ENCODE measurements at places on chromosomes 7 and 10.

GRCh38 chr7:108128514-108128913 is 1.6 kb downstream of the LAMB4 start:
- DNase-seq, result no peak

- DNase-seq, result no peak
Observed at GRCh38 chr10:18561861-18562551, 89.4 kb downstream of the NSUN6 start.

DNA sequence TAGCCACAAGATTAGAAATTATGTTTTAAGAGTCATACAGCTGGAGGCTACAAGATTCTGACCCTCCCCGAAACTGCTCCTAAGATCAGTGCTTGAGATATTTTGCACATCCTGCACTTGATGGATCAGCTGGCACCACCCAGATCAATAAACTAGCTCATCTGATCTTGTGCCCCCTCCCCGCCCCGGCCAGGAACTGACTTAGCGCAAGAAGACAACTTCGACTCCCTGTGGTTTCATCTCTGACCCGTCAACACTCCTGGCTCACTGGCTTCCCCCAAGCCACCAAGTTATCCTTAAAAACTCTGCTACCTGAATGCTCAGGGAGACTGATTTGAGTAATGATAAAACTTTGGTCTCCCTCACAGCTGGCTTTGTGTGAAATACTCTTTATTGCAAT is 73.5 kb upstream of the NPSR1 start:
- DNase-seq, result no peak

DNA sequence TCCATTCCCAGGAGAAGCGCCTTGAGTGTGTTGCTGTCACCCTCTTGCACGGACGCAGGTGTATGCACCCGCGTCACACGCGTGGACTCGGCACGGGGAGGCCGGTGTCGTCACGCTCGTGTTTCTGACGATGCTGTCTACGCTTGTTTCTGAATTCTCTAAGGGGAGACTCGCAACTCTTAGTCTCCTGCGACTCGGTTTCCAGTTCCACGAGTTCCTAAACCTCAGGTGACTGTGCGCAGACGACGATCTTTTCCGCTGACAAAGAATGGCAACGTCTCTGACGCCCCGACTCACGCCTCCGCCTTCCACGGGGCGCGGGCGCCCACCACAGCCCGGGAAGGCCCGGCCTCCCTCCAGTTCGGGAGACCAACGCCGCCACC is 579 bp downstream of the IDI1 start:
- DNase-seq, result no peak

- no peak for DNase-seq
Observed at GRCh38 chr10:127040756-127041155, 135.5 kb downstream of the DOCK1 start.

DNA sequence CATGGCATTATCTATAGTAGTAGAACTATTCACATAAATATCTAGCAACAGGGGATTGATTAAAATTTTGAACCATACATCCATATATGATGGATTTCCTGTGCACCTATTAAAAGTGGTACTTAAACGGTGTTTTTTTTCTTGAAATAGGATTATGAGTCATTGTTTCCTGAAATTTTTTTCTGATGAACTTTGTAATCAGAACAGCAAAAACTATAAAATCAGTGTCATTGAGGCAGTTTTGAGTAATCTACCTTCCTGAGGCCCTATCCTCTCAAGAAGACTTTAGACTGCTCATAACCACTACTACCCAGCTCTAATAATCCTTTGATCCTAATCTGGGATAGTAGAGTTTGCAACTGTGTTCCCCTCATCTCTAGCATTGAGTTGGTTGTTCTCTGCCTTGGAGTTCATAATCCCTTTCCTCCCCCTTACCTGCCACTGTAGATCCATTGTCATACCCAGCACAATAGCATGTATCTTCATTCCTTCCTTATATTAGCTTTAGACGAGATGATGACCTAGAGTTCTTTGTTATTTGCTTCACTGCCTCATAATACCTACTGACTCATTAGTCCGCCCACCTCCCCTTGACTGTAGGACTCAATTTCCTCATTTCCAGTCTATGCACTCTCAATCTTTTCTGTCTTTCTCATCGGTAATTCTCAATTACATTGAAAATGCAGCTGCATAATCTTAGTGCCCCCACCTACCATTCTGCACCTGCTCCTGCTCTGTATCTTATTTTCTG is 133.4 kb downstream of the LRRC4 start:
- DNase-seq, result no peak
